ENCODE measurements at places on chromosomes 16 and 17.

DNA sequence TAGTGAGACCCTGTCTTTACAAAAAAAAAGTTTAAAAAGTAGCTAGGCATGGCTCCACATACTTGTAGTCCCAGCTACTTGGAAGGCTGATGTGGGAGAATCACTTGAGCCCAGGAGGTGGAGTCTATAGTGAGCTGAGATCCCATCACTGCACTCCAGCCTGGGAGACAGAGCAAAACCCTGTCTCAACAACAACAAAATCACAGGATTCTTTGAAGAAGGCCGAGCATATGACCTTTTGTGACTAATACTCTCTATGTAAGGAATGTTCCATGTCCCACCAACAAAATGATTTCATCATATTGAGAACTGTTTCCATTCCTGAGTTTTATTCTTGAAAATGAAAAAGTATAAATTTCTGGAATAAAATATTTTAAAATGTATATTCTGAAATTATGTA lies 58.9 kb upstream of the EFCAB3 start:
- DNase-seq = no peak

GRCh38 chr17:8253801-8254200 lies 4.7 kb downstream of the PFAS start:
- no peak for DNase-seq

DNA sequence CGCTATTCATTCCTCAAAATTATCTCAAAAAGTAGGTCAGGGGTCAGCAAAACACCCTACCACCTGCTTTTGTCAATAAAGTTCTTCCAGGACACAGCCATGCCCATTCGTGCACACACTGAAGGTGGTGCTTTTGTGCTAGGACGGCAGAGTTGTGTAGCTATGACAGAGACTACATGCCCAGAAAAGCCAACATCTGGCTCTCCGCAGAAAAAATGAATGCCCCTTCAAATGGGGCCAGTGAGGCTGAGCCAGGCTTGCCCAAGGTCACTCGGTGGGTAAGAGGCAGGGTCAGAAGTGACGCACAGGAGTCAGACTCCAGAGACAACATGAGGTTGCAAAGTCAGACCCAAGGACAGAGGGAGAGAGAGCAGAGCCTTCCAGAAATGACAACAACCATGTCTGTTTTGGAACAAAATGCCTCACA lies 200.1 kb downstream of the XYLT1 start:
- no peak for DNase-seq

- no peak for DNase-seq
These were observed 18.6 kb downstream of the HNF1B start for GRCh38 chr17:37726248-37726647.

DNA sequence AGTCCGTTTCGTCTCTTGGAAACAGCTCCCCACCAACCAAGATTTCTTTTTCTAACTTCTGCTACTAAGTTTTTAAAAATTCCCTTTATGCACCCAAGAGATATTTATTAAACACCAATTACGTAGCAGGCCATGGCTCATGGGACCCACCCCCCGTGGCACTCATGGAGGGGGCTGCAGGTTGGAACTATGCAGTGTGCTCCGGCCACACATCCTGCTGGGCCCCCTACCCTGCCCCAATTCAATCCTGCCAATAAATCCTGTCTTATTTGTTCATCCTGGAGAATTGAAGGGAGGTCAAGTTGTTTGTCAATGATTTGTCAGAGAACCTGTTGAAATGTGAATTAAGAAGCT lies 48.2 kb downstream of the IL21R start:
- DNase-seq = no peak

DNA sequence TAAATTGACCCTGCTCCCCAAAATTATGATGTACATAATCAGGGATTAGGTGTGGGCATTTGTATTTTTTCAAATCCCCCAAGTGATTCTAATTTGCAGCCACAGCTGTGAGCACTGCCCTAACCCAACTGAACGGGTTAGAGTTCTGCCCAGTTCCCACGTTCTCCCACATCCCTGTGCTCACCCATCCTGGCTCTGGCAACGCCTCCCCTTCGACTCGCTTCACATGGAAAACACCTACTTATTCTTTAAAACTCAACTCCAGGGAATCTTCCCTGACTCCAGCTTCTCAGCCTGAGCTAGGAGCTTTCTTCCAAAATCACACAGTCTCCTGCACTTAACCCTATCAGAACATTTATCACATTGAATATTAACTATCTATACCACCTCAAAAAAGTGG lies 17.6 kb upstream of the C16orf82 start:
- DNase-seq = no peak

GRCh38 chr17:8192070-8192815 lies 2.3 kb upstream of the BORCS6 start:
- DNase-seq = no peak

DNA sequence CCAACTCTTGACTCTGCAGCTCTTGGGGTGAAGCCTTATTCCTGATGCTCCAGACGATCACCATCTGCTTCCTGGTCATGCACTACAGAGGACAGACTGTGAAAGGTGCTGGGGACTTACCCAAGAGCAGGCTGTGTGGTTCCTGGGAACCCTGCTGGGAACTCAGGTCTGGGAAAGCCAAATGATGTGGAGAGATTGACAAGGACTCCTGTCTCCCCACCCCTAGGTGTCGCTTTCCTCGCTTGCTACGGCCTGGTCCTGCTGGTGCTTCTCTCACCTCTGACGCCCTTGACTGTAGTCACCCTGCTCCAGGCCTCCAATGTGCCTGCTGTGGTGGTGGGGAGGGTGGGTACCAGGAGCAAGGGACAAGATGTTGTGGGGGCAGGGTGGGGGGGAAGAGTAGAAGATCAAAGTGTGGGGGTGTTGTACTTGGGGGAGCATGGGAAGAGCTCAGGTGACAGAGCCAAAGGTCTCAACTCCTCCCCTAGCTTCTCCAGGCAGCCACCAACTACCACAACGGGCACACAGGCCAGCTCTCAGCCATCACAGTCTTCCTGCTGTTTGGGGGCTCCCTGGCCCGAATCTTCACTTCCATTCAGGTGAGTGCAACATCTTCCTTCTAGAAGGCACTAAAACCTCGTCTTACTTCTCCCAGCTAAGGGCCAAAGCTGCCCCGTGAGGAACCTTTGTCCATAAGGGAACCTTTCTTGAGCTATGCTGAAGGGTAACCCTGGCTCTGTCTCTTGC lies 3.0 kb downstream of the SOX15 start:
- DNase-seq = no peak

- no peak for DNase-seq
These were observed 11.6 kb upstream of the DPEP1 start for GRCh38 chr16:89601906-89602272.

DNA sequence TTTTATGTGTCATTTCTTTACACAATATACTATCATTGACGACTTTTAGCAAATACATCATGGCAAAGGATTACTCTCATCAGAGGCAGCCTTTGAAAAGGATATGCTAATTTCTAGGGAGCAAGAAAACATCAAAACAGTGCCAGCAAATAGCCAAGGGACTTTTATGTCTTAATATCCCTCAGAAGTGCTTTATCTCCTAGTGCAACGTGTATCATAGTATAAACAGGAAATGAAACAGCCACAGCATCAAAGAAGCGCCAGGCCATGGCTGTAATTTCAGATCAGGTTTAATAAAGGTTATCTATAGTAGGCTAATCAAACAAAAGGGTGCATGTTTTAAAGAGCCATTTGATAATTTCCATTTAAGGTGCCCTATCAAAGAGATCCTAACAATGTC lies 159.9 kb downstream of the AXIN2 start:
- DNase-seq = no peak

DNA sequence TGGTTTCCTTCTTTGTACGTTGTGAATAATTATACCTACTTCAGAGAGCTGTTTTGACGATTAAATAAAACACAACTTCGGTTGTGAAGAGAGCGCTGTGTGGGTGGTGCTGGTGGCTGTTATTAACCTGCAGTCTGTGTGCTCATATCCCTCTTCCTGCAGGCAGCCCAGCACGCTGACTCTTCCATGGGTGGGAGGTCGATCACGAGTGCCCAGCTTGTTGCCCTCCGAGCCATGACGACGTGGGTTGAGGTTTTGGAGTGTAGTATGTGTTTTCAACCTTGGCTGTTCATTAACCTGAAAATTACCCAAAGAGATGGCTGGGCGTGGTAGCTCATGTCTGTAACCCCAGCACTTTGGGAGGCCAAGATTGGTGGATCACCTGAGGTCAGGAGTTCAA lies 11.3 kb upstream of the GCSH start:
- no peak for DNase-seq

DNA sequence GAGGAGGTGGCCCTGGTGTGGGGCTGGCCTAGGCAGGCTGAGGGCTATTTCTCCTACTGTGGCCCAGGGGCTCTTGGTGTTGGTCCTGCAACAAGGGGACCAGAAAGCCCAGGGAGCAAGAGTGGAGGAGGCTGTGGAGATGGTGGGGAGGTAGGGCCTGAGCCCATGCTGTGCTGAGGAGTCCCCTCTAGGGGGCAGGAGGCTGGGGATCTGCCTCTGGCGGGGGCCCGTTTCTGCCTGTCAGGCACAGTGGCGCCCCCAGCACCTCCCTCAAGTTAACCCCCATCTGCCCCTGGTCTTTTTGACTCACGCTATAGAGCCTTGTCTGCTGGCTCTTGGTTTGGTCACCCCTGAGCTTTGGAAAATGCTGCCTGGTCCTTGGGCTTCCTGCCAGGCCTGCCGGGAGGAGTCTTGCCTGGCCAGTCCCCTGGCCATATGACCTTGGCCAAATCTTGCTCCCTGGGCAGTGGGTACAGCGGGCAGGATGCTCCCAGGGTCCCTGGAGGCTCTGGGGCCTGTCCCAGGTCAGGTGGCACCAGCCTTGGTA lies 5.9 kb downstream of the BAIAP2 start:
- DNase-seq = no peak

DNA sequence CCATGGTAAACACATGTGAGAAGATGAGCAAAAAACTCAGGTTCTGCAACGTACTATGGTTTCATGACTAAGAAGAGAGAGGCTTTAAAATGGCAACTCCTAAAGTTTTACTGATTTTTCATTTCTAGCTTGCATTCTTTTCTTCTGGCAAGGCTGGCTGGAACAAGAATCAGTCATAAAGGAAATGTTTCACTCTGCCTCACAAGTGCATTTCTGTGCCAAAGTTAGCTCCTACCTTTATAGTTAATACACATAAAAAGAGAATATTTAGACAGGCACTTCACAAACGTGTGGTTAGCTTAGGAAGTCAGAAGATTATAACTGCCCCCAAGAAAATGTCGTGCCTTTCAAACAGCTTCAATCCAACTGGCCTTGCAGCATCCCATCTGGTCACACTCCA lies 417.1 kb upstream of the CDH11 start:
- no peak for DNase-seq

GRCh38 chr17:45824475-45824874 lies 20.2 kb upstream of the SPPL2C start:
- DNase-seq = no peak

DNA sequence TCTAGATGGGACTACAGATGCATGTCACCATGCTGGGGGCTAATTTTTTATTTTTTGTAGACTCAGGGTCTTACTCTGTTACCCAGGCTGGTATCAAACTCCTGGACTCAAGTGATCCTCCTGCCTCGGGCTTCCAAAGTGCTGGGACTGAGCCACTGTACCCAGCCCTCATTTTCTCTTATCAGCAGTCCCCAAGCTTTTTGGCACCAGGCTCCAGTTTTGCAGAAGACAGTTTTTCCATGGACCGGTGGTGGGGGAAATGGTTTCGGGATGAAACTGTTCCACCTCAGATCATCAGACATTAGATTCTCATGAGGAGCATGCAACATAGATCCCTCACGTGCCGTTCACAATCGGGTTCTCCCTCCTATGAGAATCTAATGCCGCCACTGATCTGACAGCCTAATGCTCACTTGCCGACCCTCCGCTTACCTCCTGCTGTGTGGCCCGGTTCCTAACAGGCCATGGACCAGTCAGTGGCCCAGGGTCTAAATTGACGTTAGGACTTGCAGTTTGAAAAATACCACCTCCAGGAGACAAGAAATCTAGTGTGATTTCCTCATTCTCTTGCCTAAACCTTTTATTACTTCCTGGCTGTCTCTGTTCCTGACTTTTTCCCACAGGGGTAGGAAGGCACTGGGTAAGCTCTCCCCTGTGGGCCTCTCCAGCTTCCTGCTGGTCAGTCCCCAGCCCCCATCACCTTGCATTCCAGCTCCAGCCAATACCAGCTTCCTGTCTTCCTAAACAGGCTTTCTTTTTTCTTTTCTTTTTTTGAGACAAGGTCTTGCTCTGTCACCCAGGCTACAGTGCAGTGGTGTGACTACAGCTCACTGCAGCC lies 9.3 kb upstream of the CNP start:
- DNase-seq = no peak

- no peak for DNase-seq
These were observed 331.9 kb downstream of the FOXL1 start for GRCh38 chr16:86910161-86910769.

DNA sequence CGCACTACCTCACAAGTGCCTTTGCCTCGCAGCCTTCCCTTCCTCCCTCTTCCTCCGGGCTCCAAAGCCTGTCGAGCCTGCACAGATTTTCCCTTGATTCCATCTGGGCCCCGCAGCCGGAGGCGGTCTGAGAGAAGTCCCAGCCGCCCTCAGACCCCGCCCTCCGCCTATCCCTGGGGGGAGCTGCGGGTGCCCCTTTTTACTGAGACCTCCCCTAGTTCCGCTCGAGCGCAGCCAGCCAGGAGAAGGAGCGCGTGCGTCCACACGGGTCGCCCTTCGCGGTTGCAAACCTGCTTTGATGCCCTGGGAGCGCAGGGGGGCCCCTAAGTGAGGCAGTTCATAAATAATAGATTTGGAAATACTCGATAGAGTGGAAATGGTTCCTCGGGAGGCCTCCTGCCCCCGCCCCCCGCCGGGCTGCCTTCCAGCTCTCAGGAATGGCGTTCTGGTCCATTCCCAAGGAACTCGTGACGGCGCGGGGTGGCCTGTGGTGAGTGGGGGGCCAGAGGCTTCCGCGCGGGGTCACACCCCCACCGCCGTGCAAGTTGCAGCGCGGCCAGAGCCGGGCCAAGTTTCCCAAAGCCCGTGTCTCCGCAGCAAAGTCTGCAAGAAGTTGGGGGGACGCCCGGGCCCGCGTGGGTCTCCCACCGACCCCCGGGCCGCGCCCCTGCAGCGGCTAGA lies 610 bp downstream of the C16orf74 start:
- DNase-seq = no peak

- no peak for DNase-seq
These were observed 52.1 kb upstream of the TNRC6C start for GRCh38 chr17:77906377-77906871.

DNA sequence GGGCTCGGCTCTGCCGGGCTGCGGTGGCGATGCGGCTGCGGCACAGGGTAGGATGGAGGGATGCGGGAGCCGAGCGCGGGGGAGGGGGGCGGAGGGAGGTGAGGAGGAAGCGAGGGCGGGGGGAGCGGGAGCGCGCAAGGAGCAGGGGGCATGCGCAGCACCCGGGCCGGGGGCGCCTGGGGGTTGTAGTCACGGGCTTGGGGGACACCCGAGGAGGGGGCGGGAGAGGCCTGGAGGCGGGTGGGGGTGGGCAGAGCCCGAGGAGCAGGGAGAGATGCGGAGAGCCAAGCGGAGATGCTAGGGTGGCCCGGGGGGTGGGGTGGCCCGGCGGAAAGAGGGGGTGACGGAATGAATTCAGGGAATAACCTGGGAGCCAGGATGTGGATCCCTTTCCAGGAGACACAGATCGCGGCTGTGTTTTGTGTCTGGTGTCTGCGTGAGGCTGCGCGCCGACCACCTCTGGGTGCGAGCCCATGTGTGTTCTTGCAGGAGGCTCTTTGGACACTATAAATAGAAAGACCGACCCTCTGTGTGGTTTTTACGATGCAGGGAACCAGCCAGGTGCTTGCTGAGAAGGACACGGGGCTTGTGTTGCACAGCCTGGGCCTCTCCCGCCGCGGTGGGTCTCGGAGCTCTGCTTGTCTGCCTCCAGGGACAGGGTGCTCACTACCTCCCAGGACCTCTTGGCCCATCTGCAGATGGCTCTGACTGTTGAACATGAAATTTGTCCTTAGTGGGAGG lies at the start of gene STX1B:
STX1B (minus strand) TSS at position 54 of the 741 bp plus-strand sequence. CDS start 242 bp downstream, outside the sequence.
- DNase-seq = no peak

Data from stimulated activated CD8-positive, alpha-beta memory T cell treated with anti-CD3 and anti-CD28 coated beads, Interleukin-4, amount 100 ng/mL, for 4 hours (primary cell).